Head of caudate nucleus (tissue), 42 donors: ENCODE measurements at places on chromosomes 1 and 21.
A peak's percentile ranks its signal among the peaks of the same experiment; 100 is the strongest.

DNA sequence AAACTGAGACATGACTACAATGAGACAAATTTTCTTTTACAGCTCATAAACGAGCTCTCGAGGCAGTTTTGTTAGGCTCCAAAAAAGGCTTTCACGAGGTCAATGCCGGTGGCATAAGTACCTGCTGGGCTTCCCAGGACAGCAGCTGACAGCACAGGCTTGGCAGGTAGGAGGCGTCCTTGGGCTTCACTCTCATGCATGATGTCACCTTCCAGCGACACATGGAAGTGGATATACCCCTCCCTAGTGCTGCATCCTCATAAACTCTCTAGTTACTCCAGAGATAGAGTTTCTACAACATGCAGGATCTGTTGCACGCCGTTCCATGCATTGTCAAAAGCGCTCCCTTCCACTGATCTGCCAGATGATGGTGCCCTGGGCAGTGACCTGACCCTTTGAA is 112.5 kb upstream of the PAXBP1 start:
- DNase-seq: no peak

DNA sequence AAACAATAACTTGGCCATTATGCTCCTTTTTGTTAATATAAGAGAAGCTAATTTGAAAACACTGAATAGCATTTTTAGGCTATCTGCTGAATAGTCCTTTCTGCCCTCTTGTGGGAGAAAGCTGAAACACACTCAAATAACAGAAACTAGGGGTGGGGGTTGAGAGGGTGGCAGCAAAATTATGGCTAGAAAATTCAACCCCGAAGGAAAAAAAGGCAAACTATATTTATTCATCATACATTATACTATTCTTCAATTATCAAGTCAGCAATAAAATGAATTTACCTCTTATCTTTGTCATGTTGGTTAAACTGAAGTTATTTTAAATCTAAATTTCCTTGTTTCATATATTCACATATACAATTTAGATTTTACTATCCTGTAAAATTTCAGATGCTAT is 255.9 kb downstream of the FAF1 start:
- peak; percentile 70 for DNase-seq

GRCh38 chr1:220702733-220703270 is 12.6 kb downstream of the C1orf115 start:
- DNase-seq: no peak

- DNase-seq: peak; percentile 88
Measured at GRCh38 chr1:204350857-204351573, 8.7 kb downstream of the PLEKHA6 start.

- no peak for DNase-seq
Measured at GRCh38 chr1:108041360-108042142, 76.6 kb upstream of the VAV3 start.

GRCh38 chr1:19448491-19449439 is 36.6 kb downstream of the CAPZB start:
- DNase-seq: no peak

- DNase-seq: no peak
Measured at GRCh38 chr1:213055767-213056166, 4.7 kb downstream of the RPS6KC1 start.

- DNase-seq: no peak
Measured at GRCh38 chr1:3352299-3352951, 102.0 kb upstream of the ARHGEF16 start.

DNA sequence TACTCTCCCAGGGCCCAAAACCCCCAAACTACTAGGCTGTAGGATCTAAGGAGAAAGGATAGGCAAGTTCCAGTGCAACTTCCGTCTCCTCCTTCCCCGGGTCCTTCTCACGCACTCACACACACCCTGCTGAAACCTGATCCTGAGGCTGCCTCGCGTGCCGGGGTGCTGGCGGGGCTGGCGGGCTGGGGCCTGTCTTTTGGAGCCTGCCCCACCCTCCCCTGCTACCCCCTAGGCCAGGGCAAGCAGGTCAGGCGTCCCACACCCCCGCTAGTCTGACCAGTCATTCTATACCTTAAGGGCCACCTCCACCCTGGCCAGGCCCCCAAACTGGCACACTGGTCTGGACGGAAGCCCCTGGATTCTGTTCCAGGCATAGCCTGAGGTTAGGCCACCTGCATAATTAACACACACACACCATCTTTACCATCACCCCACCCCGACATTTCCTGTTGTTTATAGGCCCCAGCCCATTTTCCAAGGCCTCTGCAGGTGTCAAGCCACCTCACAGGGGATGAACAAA is 48.3 kb upstream of the ARTN start:
- no peak for DNase-seq

- no peak for DNase-seq
Measured at GRCh38 chr1:153100245-153100644, 5.9 kb upstream of the SPRR2E start.

DNA sequence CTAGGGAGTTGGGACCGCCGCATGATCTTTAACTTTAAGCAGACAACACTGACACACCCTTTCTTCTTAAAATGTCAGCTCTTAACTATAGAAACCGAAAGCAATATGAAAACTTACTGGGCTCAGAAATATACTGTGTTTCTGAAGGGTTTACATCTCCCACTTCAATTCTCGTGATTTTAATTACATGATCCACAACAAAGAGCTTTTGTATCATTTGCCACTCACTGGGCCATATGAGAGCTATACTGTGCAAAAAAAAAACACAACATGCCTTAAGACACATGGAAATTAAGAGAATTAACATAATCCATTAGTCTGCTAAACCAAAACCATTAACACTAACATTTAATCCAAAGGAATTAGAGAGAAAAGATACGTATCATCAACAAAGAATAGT is 35.0 kb upstream of the RAP1GAP start:
- no peak for DNase-seq

GRCh38 chr21:42161401-42161955 is 57.5 kb upstream of the ABCG1 start:
- DNase-seq: no peak

- DNase-seq: no peak
Measured at GRCh38 chr1:22662318-22662717, 9.3 kb downstream of the C1QB start.

DNA sequence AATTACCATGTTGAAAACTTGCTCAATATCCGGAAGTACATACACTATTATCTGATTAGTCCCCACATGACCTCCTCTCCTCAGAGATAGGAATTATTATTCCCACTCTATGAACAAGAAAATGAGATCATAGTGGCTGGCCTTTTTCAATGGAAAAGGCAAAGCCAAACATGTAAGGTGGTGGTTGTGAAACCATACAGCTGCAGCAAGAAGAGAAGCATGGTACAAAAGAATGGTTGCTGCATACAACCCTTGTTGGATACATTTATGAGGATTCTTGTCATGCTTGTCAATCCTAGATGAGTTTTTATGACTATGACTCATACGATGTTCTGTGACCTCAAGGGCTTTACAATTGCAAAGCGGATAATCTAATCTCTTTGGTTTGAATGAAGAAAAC is 514.7 kb downstream of the PLPP3 start:
- DNase-seq: no peak

DNA sequence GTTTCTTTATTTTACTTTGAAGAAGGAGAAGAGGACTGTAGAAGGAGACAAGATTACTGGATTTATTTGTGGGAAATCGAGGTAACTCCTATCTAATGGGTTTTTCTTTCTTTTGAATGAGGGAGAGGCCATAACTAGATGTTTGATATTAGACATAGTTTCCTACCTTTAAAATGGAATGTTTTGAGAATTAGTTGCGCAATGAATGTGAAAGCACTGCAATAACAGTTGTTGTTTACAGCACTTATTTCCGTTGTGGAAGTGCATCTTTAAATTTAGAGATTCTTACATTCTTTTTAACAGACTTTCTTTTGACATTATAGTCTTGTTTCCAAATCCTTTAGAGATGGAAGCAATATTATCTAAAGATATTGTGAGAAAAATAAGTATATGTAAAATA is 229.0 kb downstream of the SRGAP2C start:
- no peak for DNase-seq

GRCh38 chr1:160293020-160293968 is 8.4 kb upstream of the PEX19 start:
- no peak for DNase-seq

- no peak for DNase-seq
Measured at GRCh38 chr1:13757693-13758092, 57.7 kb downstream of the PRDM2 start.

DNA sequence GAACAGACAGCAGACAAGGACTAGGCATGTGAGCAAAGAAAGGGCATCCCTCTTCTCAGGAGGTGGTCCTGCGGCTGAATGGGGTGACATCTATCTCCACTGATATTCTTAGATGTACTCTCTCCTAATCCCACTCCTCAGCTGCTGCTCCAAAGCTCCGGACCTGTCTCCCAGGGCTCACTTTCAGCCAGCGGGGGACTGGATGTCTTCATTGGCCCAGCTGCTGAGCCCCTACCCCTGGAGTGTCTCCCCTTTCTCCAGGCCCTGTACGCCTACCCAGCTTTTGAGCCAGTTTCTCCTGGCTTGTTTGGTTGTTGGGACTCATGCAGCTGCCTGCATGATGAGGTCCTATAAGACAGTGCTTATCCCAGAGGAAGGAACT is 28.8 kb upstream of the CSF1 start:
- DNase-seq: no peak

DNA sequence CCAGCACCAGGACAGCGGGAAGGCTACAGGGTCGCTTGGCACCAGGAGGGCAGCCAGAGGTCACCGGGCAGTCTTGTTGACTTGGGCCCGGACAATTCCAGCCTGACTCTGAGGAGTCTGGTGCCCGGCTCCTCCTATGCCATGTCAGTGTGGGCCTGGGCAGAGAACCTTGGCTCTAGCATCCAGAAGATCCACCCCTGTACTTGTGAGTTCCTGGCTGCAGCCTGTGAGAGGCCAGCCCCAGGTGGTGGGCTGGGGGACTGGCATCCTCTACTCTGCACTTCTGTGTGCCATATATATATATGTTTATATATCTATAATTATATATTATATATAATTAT is 11.6 kb upstream of the PTPN7 start:
- no peak for DNase-seq
